Myocyte (in vitro differentiated cells): ENCODE measurements at places on chromosomes 4 and X.

DNA sequence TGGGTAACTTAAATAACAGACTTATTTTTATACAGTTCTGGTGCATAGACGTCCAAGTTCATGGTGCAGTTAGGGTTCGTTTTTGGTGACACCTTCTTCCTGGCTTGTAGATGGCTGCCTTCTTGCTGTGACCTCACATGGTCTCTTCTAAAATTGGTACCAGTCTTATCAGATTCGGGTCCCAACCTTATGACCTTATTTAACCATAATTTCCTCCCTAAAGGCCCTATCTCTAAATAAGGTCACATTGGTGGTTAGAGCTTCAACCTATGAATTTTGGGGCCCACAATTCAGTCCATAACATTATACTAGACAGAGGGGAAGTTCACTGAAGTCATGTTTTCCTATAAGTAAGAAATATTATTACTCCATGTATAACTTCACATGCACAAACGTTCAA lies 128.0 kb downstream of the CFAP299 start:
- no peak for DNase-seq

DNA sequence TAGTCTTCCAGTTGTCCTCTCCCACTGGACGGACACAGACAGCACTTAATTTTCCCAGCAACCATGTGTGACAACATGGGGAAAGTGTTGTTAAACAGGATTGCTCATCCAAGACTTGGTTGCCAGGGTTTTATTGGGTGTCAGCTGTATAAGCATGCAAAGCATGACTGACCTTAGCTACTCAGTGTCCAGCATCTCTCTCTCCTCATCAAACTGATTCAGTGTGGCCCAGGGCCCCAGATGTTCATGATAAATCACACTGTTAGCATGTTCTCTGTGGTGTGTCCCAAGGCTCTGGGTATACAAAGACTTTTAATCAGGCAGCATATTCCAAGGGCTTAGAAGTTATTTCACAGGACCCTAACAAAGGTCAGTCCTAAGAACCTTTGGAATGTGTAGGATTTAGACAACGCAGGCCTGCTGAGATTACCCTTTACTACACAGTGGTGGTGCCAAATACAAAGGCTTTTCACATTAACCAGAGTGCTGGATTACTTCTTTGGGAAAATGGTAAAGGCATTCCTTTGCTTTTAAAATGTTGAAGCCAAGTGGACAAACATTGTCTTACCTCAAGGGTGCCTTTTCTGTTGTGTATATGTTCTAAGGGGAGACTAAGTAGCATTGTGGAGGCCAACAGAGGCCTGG lies 213.3 kb downstream of the GLUD2 start:
- DNase-seq: no peak

DNA sequence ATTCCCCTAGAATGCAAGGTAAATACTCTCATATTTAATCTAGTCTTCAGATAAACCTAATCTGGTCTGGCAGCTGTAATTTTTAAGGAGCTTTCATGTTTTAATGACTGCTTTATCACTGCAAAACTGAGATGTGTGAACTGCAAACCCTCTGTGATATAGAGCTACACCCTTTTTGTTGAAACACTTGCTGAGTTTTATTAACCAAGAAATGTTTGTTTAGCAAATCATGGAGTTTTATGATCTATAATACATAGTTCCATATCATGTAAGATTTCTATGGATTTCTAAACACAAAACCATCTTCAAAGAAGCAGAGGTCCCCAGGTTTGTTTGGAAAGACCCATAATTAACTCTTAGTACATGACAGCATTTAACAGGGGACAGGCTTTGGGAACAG lies 126.4 kb downstream of the BTC start:
- no peak for DNase-seq

DNA sequence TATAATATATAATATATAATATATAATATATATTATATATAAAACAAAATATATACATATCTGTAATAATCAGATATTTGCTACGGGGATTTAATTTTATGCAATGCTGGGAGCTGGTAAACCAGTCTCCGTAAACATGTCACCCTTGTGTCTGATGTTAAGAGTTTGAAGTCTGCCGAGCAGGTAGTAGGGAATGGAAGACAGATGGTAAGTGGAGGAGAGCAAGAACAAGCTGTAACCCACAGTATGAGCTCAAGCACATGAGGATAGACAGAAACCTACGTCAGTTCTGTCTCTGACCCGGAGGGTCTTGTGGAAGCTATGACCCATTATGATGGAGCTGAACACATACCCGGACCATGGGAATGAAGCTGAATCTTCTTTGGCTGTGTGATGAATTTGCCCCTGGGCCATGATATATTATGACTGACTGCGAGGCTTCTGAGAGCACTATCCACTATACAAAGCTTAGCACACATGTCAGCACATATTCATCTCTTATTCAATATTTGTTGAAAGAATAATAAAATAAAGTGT lies 46.2 kb downstream of the TIGD2 start:
- DNase-seq: no peak

DNA sequence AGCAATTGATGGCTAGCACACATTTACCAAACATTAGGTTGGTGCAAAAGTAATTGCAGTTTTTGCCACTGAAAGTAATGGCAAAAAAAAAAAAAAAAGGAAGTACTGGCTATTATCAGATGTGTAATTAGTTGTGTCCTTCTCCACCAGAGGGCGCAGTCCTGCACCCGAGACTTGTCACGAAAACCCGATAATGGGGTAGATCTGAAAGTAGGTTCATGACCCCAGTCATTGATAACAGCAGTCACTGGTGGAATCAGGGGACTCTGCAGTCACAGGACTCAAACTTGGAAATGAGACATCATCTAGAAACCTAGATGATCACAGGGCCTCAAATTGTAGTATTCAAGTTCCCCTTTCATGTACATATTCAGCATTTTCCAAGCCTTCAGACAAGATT lies 13.1 kb upstream of the ACOT9 start:
- DNase-seq: peak; percentile 56

- no peak for DNase-seq
Measured at GRCh38 chrX:103503853-103504207, 15.5 kb downstream of the RAB40A start.

GRCh38 chr4:147532896-147533295 lies 52.0 kb downstream of the EDNRA start:
- no peak for DNase-seq

DNA sequence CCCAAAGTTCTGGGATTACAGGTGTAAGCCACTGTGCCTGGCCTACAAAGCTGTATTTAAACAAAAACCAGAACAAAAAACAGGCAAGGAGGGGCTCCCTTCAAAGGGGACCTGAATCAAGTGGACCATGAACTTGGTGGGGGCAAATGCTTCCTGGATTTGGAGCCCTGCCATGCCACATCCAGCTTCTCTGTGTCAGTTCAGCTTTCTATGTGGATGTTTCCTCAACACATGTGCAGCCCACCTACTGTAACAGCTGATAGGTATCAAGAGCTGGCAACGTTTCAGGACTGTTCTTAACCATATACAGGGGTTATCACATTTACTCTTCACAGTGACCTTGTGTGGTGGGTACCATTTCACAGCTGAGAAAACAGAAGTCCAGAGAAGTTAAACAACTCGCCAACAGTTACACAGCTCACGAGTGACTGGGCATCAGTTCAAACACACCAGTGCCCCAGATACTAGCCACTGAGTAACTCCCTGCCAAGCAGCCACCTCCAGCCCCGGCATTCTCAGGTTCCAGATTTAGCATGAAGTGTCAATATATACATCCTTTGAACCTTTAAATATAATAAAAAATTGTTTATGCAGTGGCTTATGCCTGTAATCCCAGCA lies 7.5 kb downstream of the GPR143 start:
- no peak for DNase-seq

GRCh38 chrX:23666282-23666681 lies 1.0 kb upstream of the PRDX4 start:
- no peak for DNase-seq

DNA sequence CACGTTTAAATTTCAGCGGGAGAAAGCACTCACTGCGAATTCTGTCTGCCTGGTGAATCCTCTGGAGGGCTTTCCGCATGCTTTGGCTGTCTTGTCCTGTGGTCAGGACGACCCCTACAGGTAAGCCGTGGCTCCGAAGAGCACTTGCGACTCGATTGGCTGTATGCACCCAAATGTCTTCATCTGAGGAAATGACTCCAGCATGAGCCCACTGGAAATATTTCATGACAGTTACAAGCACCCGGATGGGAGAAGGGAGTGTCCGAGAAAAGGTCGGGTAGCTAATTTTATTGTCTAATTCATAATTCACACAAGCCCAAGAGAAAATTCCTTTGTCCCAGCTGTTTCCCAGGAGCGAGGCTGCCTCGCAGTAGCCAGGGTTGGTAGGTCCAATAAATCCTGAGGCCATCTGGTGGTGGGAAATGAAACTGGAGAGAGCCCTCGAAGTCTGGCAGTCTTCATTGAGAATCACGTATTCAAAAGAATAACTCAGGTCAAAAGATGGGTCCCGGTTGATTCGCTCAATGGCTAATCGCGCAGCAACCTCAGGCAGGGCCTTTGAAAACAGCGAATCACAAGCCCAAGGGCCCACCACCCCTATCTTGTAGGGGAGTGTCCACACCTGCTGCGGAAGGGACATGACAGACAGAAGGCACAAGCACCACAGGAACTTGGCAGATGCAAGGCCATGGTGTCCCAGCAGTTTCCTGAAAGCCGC lies 6.6 kb downstream of the GUCY2F start:
- peak; percentile 71 for DNase-seq

GRCh38 chr4:77050962-77051361 lies 24.8 kb downstream of the CCNI start:
- DNase-seq: no peak

DNA sequence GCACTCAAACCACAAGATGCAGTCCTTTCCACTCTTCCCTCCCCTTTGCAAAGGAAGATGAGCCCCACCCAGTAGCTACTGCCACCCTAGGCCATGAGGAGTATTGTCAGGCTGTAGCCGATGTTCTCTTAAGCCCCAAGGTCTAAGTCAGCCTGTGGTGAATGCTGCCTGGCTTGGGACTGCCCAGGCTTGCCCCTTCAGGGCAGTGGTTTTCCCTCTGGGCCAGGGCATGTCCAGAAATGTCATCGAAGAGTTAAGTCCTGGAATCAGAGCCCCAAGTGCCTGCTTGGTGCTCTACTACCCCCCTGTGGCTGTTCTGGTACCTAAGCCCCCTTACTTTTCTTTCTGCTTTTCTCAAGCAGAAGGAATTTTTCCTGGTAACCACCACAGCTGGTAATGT lies 11.8 kb upstream of the PGK1 start:
- DNase-seq: peak; percentile 55

DNA sequence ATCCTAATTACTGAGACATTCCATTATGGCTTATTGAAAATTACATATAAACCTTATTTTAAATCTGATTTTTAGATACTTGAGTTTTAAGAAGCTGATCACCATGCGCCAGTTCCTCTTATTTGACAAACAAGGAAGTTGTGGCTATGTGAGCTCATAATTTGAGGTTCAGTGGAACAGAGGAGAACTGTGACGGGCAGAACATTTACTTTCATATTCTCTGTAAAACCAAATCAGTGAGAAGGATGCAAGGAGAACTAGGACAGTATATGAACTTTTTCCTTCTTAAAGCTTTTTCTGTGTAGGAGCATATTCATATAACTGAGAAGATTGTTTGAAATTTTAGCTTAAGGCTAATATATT lies 25.3 kb downstream of the STIM2 start:
- DNase-seq: no peak

- DNase-seq: no peak
Measured at GRCh38 chr4:114597410-114598115, 1.0 kb upstream of the UGT8 start.

DNA sequence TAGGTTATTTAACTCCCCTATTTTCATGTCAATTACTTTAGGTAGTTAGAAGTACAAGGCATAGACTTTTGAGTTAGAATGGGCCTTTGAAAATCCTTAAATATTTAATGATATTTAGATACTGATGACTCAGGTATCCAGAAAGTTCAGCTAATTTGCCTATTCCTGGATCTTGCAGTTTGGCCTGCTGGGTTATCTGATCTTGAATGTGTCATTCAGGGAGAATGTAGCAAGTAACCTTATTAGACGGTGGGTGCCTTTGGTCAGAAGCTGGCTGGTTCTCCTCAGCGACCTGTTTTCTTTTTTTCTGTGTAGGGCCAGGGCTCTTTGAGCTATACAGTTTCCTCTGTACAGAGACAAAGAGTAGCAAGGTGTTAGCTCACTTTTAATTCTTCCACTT lies 42.0 kb downstream of the MTM1 start:
- DNase-seq: no peak

GRCh38 chrX:134236626-134237614 lies at the start of gene CCDC160:
Gene CCDC160, plus strand, starts transcription at chrX:134237182. Its CDS starts 7,619 bp downstream, at chrX:134244801.
- DNase-seq: peak; percentile 29

DNA sequence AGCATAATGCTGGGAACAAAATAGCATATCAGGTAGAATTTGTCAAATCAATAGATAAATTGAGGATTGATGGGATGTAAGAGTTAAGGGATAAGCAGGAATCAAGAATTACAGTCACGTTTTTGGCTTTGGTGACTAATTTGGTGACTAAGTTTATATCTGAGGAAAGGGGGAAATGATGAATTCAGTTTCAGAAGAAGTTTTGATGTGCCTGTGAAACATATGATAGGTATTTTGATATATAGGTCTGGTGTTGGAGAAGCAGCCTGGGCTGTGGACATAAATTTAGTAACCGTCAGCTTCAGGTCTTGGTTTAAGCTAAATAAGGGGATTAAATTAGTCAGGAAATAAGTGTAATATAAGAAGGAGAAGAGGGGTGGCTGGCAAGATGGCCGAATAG lies 79.0 kb upstream of the EDA2R start:
- no peak for DNase-seq

- no peak for DNase-seq
Measured at GRCh38 chr4:16608123-16608522, 290.3 kb downstream of the LDB2 start.

- no peak for DNase-seq
Measured at GRCh38 chr4:105460306-105460705, 13.6 kb downstream of the PPA2 start.

GRCh38 chrX:23954396-23954795 lies 46.6 kb downstream of the CXorf58 start:
- no peak for DNase-seq

DNA sequence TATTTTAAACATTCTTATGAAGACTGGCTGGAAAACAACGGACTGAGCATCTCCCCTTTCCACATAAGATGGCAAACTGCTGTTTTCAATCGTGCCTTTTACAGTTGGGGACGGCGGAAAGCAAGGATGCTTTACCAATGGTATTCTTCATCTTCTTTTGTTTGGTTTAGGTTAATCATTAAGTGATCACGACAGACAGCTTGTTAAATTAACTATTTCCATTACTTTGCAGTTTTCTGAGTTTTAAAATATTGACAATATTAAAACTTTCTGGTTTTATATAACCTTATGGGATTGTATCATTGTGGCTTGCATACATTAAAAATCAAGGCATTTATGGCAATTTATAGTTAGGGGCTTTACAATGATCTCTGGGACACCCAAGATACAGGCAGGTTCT lies 3.8 kb downstream of the MBTPS2 start:
- peak; percentile 5 for DNase-seq
